Stimulated activated naive CD8-positive, alpha-beta T cell treated with anti-CD3 and anti-CD28 coated beads, Interleukin-15, Interleukin-2, amounts not matched to agents 100 U/mL and 50 U/mL, for 24 hours (primary cell): ENCODE measurements at places on chromosomes 13 and 19.
A peak's percentile ranks its signal among the peaks of the same experiment; 100 is the strongest.

GRCh38 chr13:37893321-37893720, 23.7 kb upstream of the TRPC4 start:
- DNase-seq, result no peak

GRCh38 chr13:28058866-28059613, 41.3 kb downstream of the FLT3 start:
- peak; percentile 60 for DNase-seq

DNA sequence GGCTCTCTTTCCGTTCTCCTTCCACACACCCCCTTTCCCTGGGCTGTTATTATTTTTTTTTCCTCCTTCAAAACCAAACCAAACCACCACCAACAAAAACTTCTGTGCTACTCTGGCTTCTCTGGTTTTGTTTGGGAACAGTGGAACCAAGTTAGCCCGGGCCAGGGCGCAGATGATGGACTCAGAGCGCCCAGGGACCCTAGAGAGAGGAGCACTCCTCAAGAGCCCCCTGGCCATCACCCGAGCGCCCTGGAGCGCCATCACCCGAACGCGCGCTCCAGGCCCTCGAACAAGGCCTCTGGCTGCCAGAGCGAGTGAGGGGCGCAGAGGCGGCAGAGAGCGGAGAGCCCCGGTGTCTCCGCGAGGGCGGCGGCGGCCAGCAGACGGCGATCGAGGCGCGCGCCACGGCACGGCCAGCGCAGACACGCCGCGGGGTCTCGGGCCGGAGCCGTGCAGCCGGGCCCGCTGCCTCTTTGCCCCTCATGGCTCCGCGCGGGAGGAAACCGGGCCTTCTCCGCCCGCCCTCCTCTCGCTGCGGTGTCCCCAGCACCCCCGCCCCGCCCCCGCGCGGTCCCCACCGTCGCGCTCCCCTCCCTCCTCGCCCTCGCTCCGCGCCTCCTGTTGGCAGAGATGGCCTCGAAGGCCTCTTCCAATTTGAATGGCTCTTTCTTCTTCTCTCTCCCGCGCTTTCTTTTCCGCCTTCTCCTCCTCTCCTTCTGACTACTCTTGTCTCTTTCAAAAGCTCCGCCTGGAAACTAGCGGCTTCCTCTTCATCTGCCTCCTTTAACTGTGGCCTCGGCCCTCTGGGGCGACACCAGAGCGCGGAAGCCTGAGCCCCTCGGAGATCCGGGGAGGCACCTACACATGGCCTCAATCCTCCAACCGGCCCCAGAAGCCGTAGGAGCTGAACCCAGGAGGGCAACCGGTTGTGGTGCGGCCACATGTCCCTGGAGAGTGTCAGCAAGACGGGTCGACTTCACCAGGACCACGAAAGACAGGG, 4.1 kb upstream of the SOX1 start:
- DNase-seq, result no peak

GRCh38 chr19:35120492-35120891, 4.9 kb downstream of the FXYD3 start:
- no peak for DNase-seq

GRCh38 chr13:98772794-98773452, 20.5 kb upstream of the SLC15A1 start:
- DNase-seq, result no peak

DNA sequence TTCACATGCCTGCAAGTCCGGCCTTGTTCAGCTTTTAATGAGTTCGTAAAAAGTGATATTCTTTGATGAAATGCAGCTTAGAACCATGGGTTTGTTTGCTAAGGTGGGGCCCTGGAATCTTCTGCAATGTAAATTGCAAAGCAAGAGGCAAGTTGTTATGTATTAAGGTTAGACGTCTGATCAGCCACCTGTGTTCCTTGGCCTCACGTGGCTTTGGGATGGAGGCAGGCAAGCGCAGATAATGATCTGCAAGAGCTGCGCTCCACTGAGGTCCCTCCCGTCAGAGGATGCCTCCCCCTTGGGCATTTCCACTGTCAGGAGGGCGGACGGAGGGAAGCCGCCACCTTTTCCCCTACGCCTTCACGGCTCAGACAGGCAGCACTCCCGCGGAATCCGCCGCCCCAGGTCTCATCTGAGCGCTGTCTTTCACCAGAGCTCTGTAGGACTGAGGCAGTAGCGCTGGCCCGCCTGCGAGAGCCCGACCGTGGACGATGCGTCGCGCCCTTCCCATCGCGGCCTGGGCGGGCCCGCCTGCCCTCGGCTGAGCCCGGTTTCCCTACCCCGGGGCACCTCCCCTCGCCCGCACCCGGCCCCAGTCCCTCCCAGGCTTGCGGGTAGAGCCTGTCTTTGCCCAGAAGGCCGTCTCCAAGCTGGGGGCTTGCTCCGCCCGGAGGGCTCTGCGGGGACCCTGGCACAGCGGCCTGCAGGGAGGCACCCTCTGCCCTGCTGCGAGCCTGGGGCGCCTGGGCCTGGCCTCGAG, 110.9 kb downstream of the CRYL1 start:
- no peak for DNase-seq

GRCh38 chr13:63625869-63626268, 2210.2 kb upstream of the PCDH20 start:
- no peak for DNase-seq

- no peak for DNase-seq
Observed at GRCh38 chr13:100532090-100532766, 56.4 kb downstream of the GGACT start.

GRCh38 chr19:46211201-46211881, 18.2 kb upstream of the IGFL1 start:
- no peak for DNase-seq

DNA sequence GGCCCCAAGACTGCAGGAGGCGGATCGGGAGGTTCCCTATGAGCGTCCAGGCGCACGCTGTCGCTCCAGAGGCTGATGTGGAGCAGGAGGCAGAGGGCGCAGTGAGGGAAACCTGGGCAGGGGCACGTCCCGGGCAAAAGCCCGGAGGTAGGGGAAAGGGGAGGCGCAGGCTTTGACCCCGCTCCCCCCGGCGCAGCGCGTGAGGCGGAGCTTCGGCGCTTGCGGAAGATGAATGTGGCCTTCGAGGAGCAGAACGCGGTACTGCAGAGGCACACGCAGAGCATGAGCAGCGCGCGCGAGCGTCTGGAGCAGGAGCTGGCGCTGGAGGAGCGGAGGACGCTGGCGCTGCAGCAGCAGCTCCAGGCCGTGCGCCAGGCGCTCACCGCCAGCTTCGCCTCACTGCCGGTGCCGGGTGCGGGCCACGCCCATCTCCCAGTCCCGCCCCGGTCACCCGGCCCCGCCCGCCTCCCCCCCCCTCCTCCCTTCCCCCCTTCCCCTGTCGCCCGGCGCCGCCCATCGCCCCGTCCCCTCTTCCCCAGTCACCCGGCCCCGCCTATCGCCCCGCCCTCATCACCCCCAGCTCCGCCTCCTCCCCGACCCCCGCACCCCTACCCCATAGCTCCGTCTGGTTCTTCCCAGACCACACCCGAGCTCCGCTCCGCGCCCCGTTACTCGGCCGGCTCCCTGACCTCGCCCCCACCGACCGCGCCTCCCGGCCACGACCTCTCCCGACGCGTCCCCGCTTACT, 4.1 kb downstream of the HMG20B start:
- no peak for DNase-seq
